ENCODE measurements at places on chromosomes 1 and 21.

DNA sequence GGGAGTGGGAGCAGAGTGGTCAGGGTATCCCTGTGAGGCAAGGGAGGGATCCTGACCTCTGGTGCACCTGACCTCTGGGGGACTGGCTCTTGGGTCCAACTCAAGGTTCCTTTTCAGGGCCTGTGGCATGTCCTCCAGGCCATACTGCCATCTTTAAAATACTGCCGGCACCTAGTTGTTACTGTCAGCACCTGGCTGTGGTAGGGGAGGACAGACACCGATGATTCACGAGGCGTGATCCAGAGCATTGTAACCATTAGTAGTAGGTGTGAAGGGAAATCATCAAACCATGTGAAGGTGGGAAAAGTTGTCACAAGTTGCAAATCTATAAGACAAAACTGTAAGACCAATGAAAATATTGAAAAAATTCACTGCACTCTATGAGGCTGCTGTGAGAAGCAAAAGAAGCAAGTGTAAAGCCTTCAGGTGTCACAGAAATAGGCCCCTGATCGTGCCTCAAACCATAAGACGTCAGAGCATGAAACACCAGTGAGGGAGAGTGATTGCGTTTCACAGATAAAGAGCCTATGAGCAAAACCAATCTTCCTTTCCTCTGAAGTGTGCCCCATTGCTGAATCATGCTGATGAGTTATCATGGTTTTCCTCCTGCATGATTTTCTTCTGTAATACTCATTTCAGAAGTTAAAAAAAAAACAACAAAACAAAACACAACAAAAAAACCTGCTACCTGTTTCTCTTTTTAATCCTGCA is 55.3 kb downstream of the CDC7 start:
- no peak for DNase-seq

GRCh38 chr21:36661511-36662309 is 37.2 kb upstream of the SIM2 start:
- peak; percentile 43 for DNase-seq

DNA sequence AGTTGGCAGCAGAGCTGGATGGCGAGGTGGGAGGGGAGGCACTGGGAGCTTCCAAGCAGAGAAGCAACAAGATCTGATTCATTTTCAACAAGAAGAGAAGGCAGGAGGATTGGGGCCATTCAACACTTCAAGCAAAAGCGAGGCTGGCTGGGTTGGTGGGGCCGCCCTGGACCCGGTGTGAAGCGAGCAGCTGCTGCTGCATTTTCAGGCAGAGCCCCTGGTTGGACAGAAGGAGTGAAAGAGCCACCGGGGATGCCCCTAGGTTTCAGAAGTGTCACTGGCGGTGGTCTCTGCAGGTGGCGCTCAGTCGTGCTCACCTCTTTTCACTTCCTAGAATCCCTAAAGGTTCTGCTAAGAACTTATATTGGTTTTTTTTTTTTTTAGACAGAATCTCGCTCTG is 18.0 kb downstream of the SLC2A7 start:
- no peak for DNase-seq

DNA sequence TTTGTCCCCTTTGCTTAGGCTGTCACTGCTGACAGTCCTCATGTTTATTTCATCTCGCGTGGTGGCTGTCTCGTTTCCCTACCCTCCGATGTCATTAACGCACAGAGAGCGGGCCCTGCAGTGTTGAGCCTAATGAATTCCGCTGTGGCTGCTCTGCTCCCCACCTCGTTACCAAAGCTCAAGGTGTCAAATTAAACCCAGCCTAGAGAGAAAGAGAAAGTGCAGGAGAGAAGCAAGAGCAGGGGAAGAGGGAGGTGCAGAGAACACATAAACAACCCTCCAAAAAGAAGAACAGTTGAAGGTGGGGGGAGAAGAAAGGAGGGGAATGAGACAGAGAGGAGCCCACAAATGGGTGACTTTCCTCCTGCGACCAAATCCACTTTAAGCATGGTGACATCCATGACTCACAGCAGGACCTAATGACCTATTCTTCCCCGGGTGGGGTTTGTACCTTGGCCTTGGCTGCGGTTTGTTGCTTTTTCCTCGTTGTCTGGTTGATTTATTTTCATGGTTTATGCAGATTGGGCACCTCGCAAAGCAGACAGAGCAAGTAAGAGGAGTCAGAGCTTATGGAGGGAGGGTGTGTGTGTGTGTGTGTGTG is 92.5 kb downstream of the PBX1 start:
- no peak for DNase-seq

DNA sequence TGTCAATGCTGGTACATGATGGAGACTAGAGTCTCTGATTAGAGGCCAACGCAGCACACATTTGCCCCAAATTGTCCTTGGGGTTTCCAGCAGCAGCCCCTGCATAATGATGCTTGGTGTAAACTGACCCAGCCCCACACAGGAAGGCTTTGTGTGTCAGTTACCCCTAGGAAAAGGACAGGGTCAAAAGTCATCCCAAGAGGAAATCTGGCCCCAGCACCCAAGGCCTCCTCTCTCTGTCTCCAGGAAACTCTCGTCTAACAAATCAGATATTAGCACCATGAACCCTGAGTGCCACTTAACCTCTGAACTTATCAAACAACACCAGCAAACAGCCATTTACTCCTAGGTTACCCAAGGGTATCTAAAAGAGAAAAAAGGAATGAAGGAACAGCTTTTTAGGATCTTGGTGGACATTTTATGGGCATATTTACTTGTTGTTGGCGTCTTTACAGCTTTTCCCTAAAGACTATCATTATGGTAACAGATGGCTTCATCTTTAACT is 84.5 kb downstream of the PSMG1 start:
- no peak for DNase-seq

- DNase-seq, result no peak
Observed at GRCh38 chr1:177786176-177786745, 183.6 kb downstream of the SEC16B start.

- DNase-seq, result no peak
Observed at GRCh38 chr1:48536477-48536876, 64.5 kb upstream of the SPATA6 start.

Data from SK-N-SH (cell line).